ENCODE measurements at places on chromosomes 16 and 17.

- no peak for DNase-seq
These were observed 9.1 kb downstream of the CHST6 start for GRCh38 chr16:75486014-75486675.

GRCh38 chr17:33674685-33675084, 381.6 kb upstream of the ASIC2 start:
- no peak for DNase-seq

DNA sequence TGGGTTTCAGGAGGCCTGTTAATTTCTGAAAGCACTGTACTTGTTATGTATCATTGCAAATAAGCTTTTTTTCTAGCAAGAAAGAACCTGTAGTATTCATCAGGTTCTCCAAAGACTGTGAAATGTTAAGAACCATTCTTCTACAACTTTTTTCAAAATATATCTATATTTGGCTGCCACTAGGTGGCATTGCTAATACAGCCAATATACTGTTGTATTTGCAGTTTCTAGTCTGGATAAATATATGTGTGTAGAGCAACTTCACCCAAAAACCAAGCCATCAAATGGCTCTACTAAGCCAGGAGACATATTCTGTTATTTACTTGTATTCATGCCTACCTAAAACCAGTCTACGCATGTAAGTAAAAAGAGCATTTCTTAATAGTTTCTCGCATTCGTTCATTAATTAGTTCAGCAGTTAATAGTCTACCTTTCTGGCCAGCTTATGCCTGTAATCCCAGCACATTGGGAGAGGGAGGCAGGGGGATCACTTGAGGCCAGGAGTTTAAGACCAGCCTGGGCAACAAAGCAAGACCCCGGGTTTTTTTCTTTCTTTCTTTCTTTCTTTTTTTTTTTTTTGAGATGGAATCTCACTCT, 39.5 kb downstream of the VMP1 start:
- no peak for DNase-seq

DNA sequence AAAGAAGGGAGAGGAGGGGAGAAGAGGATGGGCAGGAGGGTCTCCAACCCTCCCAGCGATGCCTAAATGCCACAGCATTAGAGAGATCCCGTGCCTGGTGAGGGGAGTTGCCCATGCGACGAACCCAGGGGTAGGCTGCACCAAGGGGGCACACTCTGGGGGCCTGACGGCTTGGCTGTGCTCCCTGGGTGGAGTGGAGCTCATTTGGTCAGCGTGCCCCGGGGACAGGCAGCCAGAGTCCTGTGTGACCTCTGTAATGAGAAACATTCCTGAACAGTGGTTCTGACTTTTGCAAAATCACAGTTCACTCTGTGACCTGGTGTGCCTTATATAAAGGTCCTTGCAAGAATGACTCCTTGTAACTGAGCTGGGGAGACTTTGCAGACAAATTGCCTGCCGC, 205.0 kb upstream of the N4BP1 start:
- no peak for DNase-seq

DNA sequence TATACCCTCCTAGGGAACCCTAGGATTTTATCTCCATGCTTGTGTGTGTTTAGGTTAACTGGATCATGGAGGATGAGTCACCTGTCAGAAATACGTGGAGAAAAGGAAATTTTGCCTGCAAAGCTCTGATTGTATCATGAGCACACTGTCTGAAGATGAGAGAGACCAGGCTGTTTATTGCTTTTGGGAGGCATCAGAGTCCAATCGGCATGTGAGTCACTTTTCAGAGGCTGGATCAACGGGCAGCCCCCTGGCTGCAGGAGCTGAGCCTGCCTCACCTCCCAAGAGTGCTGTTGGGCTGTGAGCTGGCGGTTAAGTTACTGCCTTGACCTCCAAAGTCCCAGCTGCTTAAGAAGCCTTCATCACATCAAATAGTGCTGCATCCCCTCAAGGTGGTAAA, 41.5 kb upstream of the MED9 start:
- no peak for DNase-seq

GRCh38 chr17:78611607-78612006, 34.4 kb upstream of the DNAH17 start:
- DNase-seq: no peak

DNA sequence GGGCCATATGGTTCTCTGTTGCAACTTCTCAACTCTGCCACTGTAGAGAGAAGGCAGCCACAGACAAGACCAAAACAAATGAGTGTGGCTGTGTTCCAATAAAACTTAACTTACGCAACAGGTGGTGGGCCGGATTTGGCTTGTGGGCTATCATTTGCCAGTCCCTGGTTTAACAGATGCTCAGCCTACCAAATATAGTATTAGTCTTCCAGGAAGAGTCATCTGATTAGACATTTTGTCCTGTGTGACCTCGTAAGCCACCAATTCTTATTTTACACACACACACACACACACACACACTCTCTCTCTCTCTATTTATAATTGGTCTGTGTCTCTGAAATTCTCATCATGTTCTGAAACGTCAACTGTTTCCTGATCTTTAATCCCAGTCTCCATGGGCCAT, 245.9 kb downstream of the XYLT1 start:
- no peak for DNase-seq

- DNase-seq: no peak
These were observed 34.0 kb upstream of the NAGLU start for GRCh38 chr17:42502091-42502490.

GRCh38 chr16:74923766-74924460, 61.0 kb downstream of the WDR59 start:
- no peak for DNase-seq

DNA sequence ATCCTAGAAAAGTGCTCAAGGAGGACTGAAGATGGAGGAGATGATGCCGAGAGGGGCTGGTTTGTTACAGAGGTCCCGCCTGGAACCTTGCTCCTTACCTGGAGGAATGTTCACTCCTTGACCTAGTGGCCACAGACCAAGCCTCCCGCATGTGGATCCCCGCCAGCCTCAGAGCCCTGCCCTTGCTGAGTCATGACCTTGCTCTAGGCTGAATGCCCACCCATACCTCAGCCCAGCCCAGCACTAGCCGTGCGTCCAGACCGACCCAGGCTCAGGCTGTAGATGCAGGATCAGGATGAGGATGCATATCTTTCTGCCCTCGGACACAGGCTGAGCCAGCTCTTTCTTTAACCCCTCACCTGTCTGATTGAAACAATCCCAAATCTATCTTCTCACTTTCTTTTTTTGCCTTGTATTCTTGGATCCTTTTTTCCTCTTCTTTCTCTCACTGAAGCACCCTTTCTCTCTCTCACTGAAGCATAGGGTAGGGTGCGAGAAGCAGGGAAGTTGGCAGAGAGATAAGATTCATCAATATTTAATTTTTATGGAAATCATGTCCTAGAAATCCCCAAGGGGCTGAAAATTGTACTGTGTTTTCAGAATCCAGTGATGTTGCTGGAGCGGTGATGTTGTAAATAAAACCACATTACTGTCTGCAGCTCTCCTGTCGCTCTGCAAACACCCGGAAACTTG, 34.9 kb downstream of the WSCD1 start:
- DNase-seq: no peak

DNA sequence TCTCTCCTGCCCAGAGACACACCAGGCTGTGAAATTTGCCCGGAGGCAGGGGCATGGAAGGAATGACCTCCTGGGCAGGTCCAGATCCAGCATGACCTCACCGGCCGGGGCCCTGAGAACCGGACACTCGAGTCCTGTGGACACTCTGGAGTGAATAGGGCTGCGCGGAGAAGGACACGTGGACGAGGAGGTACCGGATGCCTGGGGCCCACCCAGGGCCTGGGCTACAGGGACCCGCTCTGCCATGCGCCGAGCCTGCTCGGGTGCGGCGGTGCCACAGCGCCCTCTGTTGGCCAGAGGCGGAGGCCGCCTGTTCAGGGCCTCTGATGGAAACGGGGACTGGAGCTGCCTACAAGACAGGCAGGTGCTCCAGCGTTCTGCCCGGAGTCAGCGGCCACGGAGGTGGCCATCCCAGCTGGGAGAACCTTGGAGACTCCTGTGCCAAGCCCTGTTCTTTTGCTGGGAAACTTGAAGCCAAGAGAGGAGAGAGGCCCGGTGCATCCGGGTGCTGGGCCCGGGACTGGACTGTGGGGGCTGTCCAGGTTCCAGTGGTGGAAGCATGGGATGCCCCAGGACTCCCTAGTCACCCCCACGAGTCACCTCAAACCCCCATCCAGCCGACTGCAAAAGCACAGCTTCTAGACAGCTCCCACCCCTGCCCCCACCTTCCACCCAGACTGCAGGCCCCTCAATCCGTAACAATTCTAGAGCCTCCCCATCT, 19.3 kb upstream of the NXPH3 start:
- peak; percentile 36 for DNase-seq

GRCh38 chr17:46916211-46916610, 6.7 kb upstream of the GOSR2 start:
- DNase-seq: no peak

DNA sequence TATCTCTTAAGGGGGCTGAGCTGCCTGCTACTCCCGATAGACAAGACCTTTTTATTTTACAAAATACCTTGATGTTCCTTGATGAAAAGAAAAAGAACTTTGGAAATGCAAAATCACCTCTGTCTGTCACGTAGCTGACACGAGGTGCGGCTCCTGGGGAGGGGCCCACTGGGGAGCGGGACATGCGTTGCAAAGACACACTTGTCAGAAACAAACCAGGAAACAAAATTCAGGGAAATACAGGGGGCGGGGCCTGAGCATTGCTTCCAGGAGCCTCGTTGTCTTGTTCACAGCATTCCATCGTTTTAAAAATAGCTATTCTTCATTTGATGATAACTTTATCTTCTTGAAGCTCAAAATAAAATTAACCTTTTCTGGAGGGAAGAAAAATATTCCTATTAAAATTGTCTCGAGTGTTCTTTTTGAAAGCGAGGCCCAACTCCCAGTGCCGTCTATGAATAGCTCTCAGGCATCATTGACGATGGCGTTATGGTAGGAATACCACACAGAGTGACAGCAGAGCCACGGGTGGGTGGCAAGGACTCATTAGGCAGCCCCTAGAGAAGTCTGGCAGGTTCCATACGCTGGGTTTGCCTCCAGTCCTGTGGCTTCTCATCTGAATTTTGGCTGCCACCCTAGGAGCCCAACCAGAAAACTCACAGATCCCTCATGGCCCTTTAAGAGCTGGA, 286.9 kb downstream of the CPPED1 start:
- no peak for DNase-seq

- no peak for DNase-seq
These were observed 19.9 kb upstream of the SLFN13 start for GRCh38 chr17:35468475-35468874.

- no peak for DNase-seq
These were observed 252.3 kb downstream of the SHISA9 start for GRCh38 chr16:13153696-13154095.

- DNase-seq: no peak
These were observed 659.2 kb upstream of the SOX9 start for GRCh38 chr17:71461498-71462169.

DNA sequence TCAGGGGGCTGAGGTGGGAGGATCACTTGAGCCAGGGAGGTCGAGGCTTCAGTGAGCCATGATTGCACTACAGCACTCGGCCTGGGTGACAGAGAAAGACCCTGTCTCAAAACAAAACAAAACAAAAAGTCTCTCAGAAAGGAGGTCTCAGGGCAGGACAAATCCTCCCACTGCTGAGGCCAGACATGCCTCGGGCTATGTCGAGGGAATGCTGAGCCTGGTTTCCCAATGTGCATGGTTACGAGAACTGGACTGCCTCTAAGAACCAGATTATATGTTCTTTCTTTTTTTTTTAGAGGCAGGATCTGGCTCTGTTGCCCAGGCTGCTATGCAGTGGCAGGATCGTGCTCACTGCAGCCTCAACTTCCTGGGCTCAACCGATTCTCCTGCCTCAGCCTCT, 27.6 kb downstream of the TRAP1 start:
- no peak for DNase-seq

GRCh38 chr16:84823484-84823883, 3.7 kb downstream of the CRISPLD2 start:
- no peak for DNase-seq

DNA sequence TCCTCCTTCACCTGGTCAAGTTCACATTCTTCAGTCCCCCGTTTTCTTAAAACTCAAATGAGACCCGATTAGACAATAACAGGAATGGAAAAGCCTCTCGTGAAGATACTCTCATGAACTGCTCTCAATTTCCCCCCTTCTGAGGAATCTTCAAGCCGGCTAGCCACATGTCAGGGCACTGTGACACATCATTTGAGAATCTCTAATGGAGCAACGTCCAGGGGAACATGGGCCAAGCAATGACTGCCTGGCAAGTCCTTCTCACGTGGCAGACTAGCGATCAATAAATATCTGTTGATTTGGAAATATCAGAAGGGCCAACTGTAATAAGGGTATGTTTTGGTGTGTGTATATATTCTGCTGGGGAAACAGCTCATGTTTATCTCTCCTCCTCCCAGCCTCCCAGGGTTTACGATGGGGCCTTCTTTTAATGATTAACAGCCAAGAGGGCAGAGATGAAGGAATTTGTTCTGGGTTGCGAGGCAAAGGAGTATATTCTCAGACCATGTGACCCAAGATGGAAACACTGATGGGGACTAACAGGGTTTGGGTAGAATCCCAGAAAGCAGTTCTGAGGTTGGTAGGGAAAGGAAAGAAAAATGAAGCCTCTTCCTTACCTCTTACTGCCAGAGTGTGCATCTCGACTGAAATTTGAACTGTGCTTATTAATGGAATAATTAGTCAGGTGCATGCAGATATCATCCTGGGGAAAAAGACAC, 21.4 kb downstream of the TTLL6 start:
- DNase-seq: no peak

- DNase-seq: no peak
These were observed 220.9 kb downstream of the CBLN1 start for GRCh38 chr16:49060728-49061127.

GRCh38 chr16:84271866-84272265, 22.8 kb upstream of the WFDC1 start:
- no peak for DNase-seq

GRCh38 chr17:83069931-83070742, 9.3 kb upstream of the METRNL start:
- DNase-seq: no peak

GRCh38 chr17:64497565-64498035, 746 bp upstream of the POLG2 start:
- no peak for DNase-seq

DNA sequence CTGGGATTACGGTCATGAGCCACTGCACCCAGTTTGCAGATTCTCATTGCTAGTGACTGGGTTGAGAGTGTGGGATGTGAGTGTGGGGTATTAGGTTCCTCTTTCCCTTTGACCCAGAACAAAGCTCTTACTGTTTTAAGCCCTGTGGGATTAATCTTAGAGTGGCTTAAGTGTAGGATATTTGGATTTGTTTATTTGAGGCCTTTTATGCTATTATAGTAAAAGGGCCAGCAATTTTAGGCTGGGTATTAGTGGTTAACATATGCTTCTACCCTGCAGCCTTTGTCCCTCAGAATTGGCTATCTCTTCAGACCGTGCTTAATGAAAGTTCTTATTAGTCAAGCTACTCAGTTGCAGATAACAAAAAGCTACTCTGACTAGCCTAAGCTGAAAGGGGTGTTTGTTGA, 3.2 kb downstream of the SGF29 start:
- DNase-seq: no peak

- no peak for DNase-seq
These were observed 24.0 kb downstream of the CEP295NL start for GRCh38 chr17:78878871-78879527.

DNA sequence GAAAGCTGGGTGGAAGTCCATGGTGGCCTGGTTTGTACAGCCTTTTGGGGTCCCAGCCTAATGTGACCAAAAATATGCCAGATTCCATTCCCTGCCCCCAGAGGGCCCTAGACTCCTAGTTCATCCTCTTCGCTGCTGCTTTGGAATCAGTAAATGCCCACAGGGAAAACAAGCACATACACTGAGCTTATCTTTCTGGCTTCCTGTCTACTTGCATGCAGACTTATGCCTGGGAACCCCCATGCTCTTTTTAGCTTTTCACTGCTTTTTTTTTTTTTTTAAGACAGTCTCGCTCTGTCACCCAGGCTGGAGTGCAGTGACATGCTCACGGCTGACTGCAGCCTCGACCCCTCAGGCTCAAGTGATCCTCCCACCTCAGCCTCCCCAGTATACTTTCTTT, 6.2 kb upstream of the CD300LG start:
- no peak for DNase-seq

Data from caudate nucleus (tissue), 63 donors.